ENCODE measurements at places on chromosomes 12 and 14.

DNA sequence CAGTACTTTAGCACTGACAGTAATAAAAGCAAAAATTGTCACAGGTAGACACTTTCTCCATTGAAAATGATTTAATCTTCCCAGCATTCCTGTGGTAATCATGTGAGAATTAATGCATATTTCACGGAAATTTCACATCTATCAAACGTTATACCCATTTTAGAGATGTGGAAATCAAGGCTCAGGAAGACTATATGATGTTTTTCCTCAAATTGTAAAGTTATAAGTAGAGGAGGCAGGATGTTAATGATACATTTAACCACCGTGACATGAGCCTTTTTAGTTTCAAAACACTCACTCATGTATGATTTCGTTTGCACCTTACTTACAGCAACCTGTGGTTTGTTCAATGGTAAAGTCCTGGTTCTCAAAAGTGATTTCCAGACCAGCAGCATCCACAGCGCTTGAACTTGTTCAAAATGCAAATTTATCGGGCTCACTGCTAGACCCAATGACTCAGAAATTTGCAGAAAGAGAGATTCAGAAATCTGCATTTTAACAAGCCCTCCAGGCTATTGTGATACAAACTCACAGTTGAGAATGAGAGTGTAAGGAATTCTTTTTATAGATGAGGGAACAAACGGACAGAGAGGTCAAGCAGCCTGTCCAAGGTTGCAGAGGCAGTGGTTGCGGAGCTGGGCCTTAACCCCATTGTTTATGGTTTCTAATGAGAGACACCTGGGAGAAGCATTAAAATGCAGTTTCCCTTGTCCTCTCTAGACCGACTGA lies 654.8 kb upstream of the TBX3 start:
- DNase-seq, result no peak

DNA sequence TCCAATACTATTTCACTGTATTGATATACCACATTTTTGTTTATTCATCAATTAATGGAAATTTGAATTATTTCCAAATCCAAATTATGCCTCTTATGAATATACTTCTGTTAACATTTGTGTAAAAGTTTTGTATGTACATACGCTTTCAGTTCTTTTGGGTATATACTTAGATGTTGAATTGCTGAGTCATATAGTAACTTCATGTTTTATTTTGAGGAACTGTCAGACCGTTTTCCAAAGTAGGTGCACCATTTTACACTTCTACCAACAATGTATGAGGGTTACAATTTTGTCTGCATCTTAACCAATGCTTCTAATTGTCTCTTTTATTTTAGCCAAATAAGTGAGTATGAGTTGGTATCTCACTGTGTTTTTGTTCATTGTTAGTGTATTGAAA lies 10.2 kb upstream of the CCER1 start:
- DNase-seq, result no peak

- no peak for DNase-seq
Measured at GRCh38 chr12:71218616-71219015, 60.8 kb upstream of the TSPAN8 start.

- DNase-seq, result no peak
Measured at GRCh38 chr12:121282072-121282742, 14.3 kb downstream of the CAMKK2 start.

DNA sequence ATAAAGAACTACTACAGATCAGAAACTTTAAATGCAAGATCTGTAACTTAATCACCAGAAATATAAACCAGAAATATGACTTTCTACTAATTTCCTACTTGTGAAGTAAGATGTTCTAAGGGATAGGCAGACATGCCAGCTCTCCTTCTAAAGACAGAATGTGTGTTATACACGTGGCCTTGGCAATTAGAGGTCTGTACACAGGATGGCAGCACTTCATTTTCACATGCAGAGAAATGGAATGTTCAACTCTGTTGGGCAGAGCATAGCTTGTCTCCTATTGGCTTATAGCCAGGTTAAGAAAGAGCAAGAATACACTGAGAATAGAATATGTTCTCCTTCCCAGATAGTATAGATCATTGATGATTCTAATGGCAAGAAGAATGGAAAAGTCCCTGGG lies 403.8 kb downstream of the DAD1 start:
- no peak for DNase-seq

- DNase-seq, result no peak
Measured at GRCh38 chr14:71675126-71675899, 256.9 kb upstream of the RGS6 start.

DNA sequence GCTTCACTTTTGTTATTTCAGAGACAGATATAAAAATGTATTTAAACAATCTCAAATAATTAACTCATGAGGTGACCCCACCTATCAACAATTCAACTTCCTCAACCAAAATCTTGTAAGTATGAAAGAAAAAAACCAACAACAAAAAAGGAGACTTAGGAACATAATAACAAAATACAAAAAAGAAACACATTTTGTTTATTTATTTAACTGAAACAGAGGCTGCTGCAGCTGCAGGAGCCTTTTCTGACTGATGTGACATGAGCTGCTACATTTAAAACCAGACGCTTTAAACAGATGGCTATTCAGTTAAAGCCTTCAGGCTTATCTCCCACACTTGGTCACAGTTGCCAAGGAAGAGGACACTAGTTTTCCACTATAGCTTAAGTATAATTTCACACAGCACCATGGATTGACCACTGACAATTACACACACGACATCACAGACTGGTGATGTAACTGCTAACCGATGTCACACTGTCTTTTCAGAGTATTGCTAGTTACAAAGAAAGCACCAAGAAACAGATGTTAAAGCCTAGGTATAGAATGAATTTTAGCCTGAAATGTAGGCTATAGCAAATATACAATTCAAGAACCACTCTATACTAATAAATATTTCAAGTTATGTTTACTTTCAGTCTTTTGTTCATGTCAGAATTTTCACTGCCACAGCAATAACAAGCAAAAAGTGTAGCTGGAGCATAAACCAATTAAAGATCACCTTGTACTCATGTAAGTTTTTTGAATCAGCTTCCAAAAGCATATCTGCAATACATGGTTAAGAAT lies 113.0 kb downstream of the MED13L start:
- no peak for DNase-seq

DNA sequence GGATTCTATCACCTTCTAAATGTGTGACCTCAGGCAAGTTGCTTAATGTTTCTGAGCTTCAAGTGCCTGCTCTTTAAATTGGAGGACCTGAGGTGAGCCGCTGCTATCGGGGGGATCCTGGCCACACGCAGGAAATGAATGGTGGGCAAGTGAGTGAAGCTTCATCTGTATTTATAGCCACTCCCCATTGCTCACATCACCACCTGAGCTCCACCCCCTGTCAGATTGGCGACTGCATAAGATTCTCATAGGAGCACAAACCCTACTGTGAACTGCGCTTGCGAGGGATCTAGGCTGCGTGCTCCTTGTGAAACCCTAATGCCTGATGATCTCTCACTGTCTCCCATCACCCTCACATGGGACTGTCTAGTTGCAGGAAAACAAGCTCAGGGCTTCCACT lies 158.6 kb upstream of the CCND2 start:
- no peak for DNase-seq

DNA sequence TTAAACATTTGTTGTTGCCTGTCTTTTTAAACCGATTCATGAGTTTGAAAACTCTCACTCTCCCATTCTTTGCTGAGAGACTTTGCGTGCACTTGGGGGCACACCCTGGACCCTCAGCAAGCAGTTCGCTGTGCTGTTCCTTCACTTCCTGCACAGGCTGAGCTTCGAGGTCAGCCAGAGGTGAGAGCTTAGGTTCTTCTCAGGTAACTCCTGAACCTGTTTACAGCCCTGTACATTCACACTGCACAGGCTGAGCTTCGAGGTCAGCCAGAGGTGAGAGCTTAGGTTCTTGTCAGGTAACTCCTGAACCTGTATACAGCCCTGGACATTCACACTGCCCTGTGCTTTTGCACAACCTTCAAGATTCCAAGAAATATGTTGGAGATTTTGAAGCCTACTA lies 9.8 kb upstream of the CLECL1 start:
- no peak for DNase-seq

GRCh38 chr14:52269100-52269499 lies 1.6 kb downstream of the PTGDR start:
- DNase-seq, result no peak

All from activated CD8-positive, alpha-beta memory T cell treated with anti-CD3 and anti-CD28 coated beads for 4 hours (primary cell).